ENCODE measurements at places on chromosomes 2 and 18. TPM values are rescaled to one million over a fixed set of nuclear protein-coding genes. Genes with fewer than 3 reads are reported as not detected.

DNA sequence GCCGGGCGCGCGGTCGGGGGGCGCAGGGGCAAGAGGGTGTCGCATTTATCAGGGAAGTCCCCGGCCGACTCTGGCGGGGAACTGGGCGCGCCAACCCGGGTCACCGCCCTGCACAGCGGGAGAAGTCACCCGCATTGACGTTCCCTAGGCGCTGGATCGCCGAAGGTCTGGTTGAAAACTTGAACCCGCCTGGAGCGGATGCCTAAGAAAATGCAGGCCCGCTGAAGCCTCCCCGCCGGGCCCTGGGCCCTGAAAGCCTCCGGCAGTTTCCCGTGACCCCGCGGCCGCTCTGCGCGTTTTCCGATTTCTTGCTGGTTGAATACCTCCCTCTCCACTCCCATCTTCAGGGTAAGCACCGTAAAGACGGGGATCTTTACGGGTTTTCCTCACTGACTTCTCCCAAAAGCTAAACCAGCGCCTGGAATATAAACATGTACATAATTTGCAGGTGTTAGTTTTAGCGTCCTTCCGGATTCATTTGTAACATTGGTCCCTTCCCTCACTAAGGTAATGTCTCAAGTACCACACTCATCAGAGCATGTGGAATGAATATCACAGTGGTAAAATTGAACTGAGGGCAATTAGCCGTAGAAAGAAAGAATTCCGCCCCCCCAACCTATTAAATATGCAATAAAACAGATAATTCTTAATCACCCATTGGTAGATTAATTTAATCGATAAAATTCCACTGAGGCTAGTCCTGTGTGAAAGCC lies 675 bp upstream of the SPIRE1 start:
- DNase-seq, result no peak

GRCh38 chr2:196533772-196534397 lies 105.6 kb upstream of the CCDC150 start:
- no peak for DNase-seq

DNA sequence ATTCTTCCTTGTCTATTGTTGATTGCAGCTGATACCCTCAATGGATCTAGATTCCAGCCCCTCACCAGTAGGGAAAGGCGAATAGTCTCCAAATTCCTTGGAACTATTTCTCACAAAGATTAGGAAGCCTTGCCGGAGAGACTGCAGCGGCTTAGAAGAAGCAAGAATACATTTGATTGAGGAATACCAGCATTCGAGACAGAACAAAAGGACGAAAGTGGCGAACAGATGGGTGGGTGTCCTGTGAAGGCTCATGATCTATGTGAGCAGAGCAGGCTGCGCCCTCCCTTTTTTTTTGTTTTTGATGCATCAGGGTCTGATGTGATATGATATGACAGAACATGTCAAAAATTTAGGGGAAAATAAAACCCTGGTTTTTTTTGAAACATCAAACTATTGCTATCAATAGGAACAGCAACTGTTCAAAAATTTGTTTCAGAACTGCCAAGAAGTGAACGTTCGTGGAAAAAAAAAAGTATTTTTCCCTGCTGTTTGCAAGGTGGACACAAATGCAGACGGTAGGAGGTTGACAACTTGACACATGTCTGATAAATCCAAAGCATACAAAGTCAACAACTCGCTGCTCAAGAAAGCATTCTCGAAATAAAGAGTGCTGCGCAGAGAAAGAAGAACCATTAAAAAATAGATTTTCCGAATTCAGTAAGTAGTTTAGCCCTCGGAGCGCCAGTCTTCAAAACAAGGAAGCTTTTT lies 49.1 kb downstream of the PTGR3 start:
- DNase-seq, result no peak

- no peak for DNase-seq
These were observed 1636.9 kb upstream of the SLC39A10 start for GRCh38 chr2:194020155-194020554.

DNA sequence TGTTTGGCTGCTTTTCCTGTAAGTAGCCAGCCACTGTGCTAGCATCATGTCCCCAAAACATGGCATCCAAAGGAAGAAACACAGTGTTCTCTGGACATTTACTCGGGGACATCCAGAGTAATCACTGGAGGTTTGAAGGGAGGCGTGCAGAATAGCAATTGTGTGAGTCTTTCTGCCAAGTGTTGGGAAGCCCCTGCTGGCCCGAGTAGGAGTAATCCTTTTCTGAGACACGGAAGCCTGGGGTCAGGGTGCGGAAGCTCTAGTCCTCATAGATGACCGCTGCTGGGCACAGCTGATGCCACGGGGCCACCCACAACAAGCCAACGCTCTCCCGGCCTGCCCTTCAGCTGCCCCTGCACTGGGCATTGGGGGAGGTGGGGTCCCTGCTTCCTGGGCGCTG lies 24.8 kb upstream of the HDAC4 start:
- DNase-seq, result no peak

DNA sequence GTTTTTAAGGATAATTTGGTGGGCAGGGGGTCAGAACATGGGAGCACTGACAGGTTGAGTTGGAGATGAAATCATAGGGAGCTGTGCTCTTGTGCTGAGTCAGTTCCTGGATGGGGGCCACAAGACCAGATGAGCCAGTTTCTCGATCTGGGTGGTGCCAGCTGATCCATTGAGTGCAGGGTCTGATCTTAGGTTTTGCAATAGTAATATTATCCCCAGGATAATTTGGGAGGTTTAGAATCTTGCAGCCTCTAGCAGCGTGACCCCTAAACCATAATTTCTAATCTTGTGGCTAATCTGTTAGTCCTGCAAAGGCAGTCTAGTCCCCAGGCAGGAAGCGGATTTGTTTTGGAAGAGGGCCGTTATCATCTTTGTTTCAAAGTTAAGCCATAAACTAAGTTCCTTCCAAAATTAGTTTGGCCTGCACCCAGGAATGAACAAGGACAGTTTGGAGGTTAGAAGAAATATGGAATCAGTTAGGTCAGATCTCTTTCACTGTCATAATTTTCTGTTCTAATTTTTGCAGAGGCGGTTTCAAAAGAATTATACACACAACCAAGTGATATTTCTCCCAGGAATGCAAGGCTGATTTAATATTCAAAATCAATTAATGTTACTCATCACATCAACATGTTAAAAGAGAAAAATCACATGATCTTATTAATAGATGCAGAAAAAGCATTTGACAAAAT lies 23.0 kb downstream of the DBI start:
- no peak for DNase-seq

PRKAG3 gene
- not detected for total RNA-seq

VRK2 gene
- 33.6 TPM for total RNA-seq

Data from renal cortical epithelial cell (primary cell).